ENCODE measurements at places on chromosomes 4 and X.

GRCh38 chr4:118746251-118746919, 61.2 kb downstream of the METTL14 start:
- DNase-seq: no peak

DNA sequence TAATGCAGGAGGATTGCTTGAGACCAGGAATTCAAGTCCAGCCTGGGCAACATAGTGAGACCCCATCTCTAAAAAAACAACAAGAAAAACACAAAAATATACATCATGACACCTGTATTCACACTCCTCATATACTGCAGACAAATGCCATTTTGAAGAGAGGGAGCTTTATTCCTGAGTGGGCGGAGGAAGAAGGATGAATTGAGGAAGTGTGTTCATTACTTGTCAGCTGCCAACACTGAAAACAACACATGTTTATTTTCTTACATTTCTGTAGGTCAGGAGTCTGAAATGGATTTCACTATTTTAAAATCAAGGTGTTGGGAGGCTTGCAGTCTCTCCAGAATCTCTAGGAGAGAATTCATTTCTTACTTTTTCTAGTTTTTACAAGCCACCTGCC, 47.2 kb upstream of the CD99 start:
- no peak for DNase-seq

GRCh38 chr4:3252831-3253641, 4.1 kb downstream of the MSANTD1 start:
- DNase-seq: no peak

DNA sequence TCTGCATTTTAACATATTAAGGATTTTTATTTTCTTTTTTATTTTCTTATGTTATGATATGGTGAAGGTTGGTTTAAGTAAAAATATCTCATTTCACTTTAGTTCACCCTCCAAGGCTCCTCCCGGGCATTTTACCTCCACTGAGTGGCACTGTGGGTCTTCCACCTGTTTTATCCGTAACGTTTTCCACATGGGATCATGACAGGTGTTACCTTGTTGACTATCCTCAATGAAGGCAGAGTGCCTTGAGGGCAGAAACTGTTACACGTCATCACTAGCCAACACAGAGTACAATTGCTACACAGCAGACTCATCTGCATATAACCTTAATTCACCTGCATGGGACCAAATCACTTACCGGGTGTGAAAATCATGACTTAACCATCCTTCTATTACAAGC, 105.8 kb downstream of the GEMIN8 start:
- DNase-seq: no peak

DNA sequence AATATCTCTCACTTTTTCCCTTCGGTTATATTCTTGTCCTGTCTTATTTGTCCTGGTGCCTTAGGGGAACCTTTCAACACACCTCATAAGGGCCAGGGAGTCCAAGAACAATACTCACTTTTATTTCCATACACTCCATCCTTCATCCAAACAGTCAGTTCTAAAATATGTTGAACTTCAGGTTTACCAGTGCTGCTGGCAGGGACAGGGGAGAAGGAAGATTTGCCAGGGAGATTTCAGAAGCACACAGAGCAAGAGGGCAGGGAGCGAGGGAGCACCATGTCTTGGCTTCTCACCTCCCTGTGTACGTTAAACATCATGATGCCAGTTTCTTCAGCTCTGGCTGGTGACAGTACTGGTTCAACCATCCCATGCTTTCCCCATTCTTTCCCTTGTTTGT, 631.1 kb upstream of the FAT1 start:
- no peak for DNase-seq

GRCh38 chr4:108828620-108829019, 65.8 kb upstream of the ETNPPL start:
- no peak for DNase-seq

DNA sequence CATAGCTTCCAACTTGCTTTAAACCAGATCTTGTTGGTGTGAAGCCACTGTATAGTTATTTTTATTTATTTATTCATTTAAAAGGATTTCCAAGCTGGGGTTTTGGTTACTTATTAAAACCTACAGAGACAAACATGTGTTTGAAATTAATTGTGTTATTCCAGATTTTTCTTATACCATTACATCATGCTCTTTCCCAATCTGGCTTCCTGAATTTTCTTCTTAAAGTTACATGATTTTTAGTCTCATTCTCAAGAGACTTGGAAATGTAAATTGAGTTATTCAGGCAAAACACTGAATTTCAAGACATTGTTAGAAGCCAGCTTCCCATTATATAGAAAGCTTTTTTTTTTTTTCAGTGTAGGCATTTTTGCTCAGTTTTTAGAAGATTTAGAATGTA, 381.9 kb downstream of the IL1RAPL1 start:
- DNase-seq: no peak

DNA sequence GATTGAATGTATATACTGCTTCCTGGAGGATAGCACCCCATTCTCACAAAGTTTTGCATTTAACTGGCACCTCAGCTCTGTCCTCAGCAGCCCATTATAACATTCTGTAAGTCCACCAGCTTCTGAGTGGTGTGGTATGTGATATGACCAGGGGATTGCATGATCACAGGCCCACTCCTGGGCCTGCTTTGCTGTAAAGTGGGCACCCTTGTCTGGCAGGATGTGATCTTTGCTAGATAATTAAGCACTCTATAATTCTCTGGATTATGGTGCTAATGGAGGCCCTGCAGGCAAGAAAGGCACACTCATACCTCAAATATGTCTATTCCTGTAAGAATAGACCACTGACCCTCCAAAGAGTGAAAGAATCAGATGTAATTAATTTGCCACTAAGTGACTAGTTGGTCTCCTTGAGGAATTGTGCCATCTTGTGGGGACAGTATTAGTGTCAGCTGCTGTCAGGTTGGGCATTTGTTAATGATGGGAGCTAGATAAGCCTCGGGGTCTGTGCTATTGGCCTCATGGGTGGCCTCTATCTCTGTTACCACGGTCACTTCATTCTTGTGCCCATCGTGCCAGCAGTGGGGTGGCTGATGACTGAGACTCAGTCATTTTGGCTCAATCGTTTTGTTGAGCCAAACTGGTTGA, 2.2 kb upstream of the CFI start:
- DNase-seq: no peak

GRCh38 chr4:67546004-67546356, 677 bp upstream of the CENPC start:
- DNase-seq: no peak

GRCh38 chr4:41602113-41602512, 64.2 kb downstream of the LIMCH1 start:
- DNase-seq: no peak

GRCh38 chrX:141164406-141164805, 12.5 kb downstream of the LDOC1 start:
- DNase-seq: no peak

GRCh38 chr4:165312506-165312905, 15.0 kb upstream of the MSMO1 start:
- no peak for DNase-seq

DNA sequence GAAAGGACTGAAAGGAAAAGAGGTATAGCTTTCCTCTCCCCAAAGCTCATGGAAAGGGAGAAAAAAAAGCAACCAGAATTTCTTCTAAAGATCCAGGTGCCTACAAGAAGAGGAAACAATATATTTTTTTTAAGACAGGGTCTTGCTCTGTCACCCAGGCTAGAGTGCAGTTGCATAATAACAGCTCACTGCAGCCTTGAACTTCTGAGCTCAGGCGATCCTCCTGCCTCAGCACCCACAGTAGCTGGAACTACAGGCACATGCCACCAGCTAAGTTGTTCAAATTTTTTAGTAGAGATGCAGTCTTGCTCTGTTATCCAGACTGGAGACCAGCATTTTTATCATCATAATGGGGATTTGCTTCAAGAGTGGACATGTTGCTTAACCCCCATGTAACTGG, 30.5 kb upstream of the BBS12 start:
- no peak for DNase-seq

DNA sequence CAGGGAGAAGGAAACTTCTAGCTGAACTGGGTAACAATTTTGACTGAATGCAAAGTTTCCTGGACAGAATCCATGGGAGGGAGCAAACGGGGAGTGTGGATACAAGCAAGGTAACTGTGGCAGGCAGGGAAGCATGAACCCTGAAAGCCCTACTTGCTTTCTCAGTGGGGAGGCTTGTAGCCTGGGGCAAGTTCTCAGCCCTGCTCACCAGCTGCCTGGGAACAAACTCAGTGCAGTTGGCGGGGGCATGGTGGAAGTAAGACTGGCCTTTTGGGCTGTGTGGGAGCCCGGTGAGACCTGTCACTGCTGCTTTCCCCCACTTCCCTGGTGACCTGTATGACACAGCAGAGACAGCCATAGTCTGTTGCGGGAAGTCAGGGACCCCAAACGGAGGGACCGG, 14.0 kb upstream of the TEX13B start:
- no peak for DNase-seq

DNA sequence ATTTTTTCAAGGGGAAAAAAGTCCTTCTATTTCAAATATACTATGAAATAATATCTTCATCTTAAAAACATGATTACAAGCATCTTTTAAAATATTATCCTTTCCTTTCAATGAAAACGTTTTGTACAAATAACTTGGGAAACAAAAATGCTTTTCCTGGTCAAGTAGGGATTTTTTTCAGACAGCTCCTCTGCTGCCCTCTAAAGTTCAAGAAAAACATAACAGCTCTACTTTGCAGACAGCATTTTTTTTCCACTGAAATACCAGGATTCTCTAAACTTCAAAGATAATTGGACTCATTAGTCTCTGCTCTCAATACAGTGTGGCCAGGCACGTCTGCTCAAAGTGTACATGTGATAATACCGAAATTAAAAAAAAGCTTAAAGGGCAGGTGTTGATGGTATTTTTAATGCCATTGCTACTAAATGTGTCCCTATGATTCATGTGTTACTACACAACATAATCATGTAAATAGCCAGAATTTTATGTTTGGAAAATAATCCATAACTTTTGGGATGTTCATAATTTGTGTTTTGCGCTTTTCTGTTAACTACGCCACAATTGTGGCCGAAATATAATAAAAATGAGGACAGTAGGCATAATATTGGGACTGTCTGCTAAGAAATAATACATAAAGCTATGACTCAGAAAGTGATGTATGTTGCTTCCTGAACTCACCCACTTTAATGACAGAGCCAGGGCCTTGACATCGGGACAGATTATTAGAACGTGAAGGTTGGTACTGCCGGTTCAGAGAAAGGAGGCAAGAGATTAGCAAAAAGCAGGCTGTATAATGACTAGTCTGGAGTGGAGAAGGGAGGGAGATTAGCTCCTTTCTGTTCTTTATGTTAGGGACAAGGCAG, 478.9 kb downstream of the KCNIP4 start:
- no peak for DNase-seq

- no peak for DNase-seq
Measured at GRCh38 chrX:39866229-39866628, 231.5 kb downstream of the BCOR start.

DNA sequence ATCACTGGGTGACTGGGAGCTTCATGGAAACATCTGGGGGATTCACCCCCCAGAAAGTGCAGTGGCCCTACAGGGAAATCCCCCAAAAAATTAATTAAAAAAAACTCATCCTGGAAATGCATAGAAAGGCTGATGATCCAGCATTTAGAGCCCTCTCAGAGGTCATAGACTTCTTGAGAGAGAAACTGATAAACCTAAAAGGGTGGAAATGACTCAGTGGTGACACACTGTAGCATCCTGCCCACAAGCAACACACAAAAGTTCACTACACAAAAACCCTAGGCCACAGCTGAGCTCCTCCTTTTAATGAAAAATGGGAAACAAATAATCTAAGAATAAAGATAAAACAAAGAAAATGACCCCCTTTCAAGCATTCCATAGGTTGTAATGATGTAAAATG, 911.5 kb downstream of the GLUD2 start:
- no peak for DNase-seq

DNA sequence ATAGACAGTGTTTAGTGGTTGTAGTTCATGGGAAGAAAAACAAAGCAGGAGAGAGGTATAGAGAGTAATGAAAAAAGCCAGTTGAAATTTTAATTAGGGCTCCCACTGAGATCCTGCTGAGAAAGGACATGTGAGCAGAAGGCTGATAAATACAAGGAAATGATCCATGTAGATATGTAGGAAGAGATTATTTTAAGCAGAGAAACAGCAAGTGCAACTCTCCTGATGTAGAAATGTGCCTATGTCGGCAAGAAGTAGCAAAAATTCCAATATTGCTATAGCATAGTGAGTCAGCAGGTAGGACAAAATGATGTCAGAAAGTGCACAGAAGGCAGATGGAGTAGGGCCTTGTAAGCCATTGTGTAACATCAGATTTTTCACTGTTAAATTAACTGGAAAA, 1027.3 kb downstream of the PCDH18 start:
- no peak for DNase-seq

- no peak for DNase-seq
Measured at GRCh38 chr4:26632916-26633315, 49.0 kb downstream of the TBC1D19 start.

GRCh38 chr4:113146876-113147358, 97.5 kb downstream of the ANK2 start:
- DNase-seq: no peak

DNA sequence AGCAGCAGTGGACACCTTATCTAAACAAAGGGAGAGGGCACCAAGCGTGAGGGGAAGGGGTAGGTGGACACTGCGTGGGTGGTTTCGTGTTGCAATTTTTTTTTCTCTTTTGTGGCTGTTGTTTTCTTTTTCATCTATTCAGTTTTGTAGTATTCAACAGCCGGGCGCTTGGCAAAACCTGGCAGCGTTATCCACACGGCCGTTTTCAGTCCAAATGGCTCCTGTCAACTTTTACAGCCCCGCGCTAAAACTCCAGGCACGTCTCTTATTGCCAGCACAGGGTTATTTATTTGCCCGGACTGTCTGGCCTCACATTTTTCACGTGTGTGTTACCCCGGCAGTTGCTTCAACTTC, 192.2 kb downstream of the BCOR start:
- no peak for DNase-seq

- DNase-seq: no peak
Measured at GRCh38 chrX:40022421-40022820, 75.3 kb downstream of the BCOR start.

DNA sequence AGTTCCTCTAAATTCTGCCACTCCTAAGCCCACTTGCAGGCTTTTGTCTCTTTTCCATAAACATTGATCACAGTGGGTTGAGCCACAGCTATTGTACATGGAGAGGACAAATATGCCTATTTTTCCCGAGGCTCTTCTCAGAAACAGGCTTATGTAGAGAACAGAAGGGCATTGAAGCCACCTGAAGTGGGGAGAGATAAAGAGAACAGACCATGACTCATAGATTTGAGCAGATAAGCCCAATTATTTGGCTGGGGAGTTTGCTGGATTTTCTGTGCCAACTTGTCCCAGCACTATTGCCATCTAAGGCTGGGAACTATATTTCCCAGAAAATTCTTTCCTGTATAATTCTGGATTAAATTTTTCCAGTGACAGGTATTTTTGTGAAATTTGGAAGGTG, 446.1 kb upstream of the RPS6KA3 start:
- no peak for DNase-seq

Measured in AG04449 (cell line).